ENCODE measurements at places on chromosomes 2 and 18.
A peak's percentile ranks its signal among the peaks of the same experiment; 100 is the strongest.

DNA sequence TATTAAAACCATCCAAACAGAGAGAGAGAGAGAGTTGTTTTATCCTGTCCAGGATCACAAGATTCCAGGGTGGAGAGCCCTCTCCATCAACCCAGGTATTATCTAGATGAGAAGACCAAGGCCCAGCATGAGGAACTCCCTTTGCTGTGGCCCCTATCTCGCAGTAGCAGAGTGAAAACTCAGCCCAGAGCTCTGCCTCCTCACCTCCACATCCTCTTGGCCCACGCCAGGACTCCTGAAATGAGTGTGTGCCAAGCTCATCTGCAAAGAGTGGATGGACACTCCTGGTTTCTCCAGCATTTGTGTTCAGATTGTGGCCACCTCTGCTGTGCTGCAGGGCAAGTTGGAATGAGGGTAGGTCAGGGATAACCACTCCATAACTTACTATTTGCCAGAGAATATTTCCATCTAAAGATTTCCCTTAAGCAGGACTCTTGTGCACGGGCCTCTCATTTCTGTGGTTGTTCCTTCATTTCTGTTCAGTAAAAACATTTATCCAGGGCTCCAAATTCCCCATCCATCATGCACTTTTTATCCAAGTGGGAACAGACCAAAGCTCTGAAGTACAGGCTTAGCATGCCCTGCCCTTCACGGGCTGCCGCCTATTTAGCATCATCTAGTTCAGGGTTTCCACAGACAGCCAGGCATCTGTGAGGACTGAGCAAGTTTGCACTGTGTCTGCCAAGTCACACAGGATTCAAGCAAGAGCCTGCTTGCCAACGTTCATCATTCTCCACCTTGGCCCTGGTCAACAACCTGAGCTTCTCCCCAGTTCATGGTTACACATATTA lies 583.2 kb upstream of the ID2 start:
- DNase-seq = no peak
- no peak overlapping the region for H3K27ac ChIP-seq
- peaks cover 1% of the 10 kb centered on the region for H3K27me3 ChIP-seq
- H3K4me3 ChIP-seq = no peak overlapping the region

GRCh38 chr2:123521854-123522253 lies 503.2 kb upstream of the CNTNAP5 start:
- H3K4me1 ChIP-seq = no peaks in the 10 kb centered on the region
- H3K36me3 ChIP-seq = no peaks in the 10 kb centered on the region
- no peak for DNase-seq
- no peak overlapping the region for H3K27ac ChIP-seq
- no peaks in the 10 kb centered on the region for H3K27me3 ChIP-seq

GRCh38 chr18:48342125-48342524 lies 67.1 kb downstream of the ZBTB7C start:
- H3K4me1 ChIP-seq = peaks cover 4% of the 10 kb centered on the region
- H3K27ac ChIP-seq = no peak overlapping the region
- H3K27me3 ChIP-seq = peaks cover 3% of the 10 kb centered on the region
- no peak overlapping the region for H3K4me3 ChIP-seq
- DNase-seq = no peak
- no peaks in the 10 kb centered on the region for H3K36me3 ChIP-seq

DNA sequence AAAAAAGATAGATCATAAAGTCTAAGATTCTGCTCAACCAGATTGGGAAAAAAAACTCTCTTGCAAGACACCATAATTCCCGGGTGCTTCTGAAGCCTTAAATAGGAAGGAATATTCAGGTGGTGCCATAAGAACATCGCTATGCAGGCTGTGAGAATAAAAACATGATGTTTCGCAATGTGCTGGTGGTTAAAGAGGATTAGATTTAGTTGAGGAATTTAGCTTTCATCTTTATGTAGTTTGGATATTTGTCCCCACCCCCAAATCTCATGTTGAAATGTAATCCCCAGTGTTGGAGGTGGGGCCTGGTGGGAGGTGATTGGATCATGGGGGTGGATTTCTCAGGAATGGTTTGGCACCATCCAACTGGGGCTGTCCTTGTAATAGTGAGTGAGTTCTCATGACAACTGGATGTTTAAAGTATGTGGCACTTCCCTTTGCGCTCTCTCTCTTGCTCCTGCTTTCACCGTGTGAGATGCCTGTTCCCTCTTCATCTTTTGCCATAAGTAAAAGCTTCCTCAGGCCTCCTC lies 132.2 kb downstream of the AKAIN1 start:
- H3K4me3 ChIP-seq = no peak overlapping the region
- H3K27me3 ChIP-seq = peaks cover 2% of the 10 kb centered on the region
- no peak overlapping the region for H3K27ac ChIP-seq
- no peaks in the 10 kb centered on the region for H3K4me1 ChIP-seq
- no peak for DNase-seq
- no peaks in the 10 kb centered on the region for H3K36me3 ChIP-seq

- no peaks in the 10 kb centered on the region for H3K4me1 ChIP-seq
- DNase-seq = no peak
- H3K36me3 ChIP-seq = no peaks in the 10 kb centered on the region
Measured at GRCh38 chr2:175935289-175936181, 66.5 kb downstream of the LNPK start.

- H3K27ac ChIP-seq = no peak overlapping the region
- H3K4me3 ChIP-seq = no peak overlapping the region
- H3K27me3 ChIP-seq = peaks cover 3% of the 10 kb centered on the region
- no peaks in the 10 kb centered on the region for H3K36me3 ChIP-seq
- H3K4me1 ChIP-seq = no peaks in the 10 kb centered on the region
Measured at GRCh38 chr2:72004976-72005375, 142.7 kb downstream of the CYP26B1 start.

- H3K27me3 ChIP-seq = peaks cover 15% of the 10 kb centered on the region
- H3K4me3 ChIP-seq = no peak overlapping the region
- H3K4me1 ChIP-seq = peaks cover 55% of the 10 kb centered on the region
- peaks cover 4% of the 10 kb centered on the region for H3K36me3 ChIP-seq
- H3K27ac ChIP-seq = peak overlapping the region; percentile 70
Measured at GRCh38 chr2:64400105-64400728, 53.7 kb upstream of the LGALSL start.

- no peaks in the 10 kb centered on the region for H3K36me3 ChIP-seq
- peaks cover 32% of the 10 kb centered on the region for H3K4me1 ChIP-seq
- DNase-seq = no peak
- no peak overlapping the region for H3K4me3 ChIP-seq
Measured at GRCh38 chr2:134174711-134175110, 79.2 kb upstream of the MGAT5 start.

GRCh38 chr2:15800495-15801329 lies 139.6 kb upstream of the MYCN start:
- no peaks in the 10 kb centered on the region for H3K36me3 ChIP-seq
- H3K27me3 ChIP-seq = peaks cover 7% of the 10 kb centered on the region
- no peak overlapping the region for H3K4me3 ChIP-seq
- H3K27ac ChIP-seq = no peak overlapping the region
- DNase-seq = no peak
